GM23338 (cell line): ENCODE measurements at places on chromosomes 13 and 19.

- DNase-seq, result no peak
Measured at GRCh38 chr13:90070362-90070761, 1277.1 kb upstream of the MIR17HG start.

GRCh38 chr19:38081547-38082255 lies 142.3 kb downstream of the DPF1 start:
- no peak for DNase-seq

GRCh38 chr13:84050536-84050935 lies 168.3 kb upstream of the SLITRK1 start:
- DNase-seq, result no peak

GRCh38 chr19:30450100-30450499 lies 77.9 kb downstream of the ZNF536 start:
- DNase-seq, result peak; percentile 77

DNA sequence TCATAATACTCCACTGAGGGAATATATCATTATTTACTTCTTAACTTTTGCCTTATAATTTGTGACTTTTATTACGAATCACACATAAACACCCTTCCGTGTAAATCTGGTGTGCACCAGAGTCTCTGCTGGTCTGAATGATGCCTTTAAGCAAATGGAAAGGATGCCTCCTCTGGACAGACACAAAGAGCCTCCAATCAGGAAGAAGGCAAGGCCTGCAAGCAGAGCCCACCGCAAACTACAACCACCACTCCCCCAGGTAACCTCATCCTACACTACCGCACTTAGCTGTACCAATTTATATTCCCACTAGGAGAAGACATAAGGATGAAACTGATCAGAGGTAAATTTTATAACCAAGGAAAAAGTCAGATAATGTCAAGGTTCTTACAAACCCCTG lies 137.6 kb downstream of the KLF12 start:
- DNase-seq, result no peak

- no peak for DNase-seq
Measured at GRCh38 chr19:35388277-35389054, 17.6 kb downstream of the GPR42 start.

- DNase-seq, result no peak
Measured at GRCh38 chr13:75960538-75960994, 324.4 kb downstream of the LMO7 start.

GRCh38 chr19:45768655-45768983 lies 433 bp downstream of the SIX5 start:
- peak; percentile 51 for DNase-seq

GRCh38 chr13:102405499-102406100 lies 3.8 kb upstream of the FGF14 start:
- peak; percentile 70 for DNase-seq

DNA sequence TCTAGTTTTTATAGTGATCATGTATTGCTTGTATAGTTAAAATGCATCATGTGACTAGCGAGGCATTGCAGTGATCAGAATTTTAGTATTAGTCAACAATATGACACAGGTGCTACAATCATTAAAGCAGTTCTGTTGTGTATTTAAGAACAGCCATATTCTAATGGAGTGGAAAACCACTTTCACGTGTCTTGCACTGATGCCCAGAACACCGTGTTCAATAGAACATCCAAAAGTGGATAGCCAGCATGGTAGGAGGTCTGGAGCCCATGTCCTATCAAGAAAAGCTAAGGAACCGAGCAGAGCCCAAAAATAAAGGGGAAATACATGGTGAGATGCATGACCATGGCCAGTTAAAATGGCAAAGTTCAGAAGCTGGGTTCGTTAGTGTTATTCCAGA lies 55.1 kb downstream of the FGF14 start:
- no peak for DNase-seq

- DNase-seq, result no peak
Measured at GRCh38 chr13:45257638-45258333, 56.9 kb upstream of the KCTD4 start.

- DNase-seq, result no peak
Measured at GRCh38 chr19:1671716-1672037, 19.3 kb upstream of the TCF3 start.

DNA sequence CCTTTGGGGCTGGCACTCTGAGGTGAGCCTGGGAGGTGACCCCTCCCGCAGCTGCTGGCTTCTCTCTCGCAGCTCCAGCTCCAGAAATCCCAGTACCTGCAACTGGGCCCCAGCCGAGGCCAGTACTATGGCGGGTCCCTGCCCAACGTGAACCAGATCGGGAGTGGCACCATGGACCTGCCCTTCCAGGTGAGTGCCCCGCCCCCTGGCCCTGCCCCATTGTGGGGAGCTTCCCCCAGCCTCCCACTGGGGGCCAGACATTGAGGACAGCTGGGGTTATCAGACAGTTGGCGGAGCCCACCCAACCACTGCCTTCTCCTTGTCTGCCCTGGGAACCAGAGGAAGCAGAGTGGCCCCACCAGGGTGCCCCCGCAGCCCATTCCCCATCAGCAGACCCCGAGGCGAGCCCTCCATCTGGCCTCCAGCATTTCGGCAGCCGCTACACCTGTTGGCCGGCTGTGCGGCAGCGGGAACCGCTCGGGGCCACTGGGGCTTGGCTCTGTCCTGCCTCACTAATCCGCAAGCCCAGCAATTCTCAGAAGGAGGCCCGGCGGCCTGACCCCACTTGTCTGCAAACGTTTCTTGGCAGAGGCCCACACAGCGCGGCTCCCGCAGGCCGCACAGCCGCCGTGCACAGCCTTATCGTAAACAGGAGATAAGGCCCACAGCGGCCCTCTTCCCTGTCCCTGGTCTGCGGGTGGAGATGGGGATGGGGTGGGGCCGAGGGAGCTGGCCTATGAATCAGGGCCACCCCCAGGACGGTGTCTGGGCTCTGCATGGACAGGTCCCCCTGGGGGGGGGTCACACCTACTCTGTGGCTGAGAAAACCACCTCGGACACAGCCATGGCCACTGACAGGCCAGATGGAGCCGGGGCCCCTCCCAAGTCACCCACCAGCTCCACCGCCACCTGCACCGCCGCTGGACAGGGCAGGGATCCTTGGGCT lies 48.0 kb downstream of the COMP start:
- DNase-seq, result no peak

- peak; percentile 85 for DNase-seq
Measured at GRCh38 chr19:4375164-4376027, 25.0 kb downstream of the SH3GL1 start.
